ENCODE measurements at places on chromosomes 1 and 21.
A peak's percentile ranks its signal among the peaks of the same experiment; 100 is the strongest.

- peak; percentile 53 for DNase-seq
Measured at GRCh38 chr1:151728151-151729054, 7.1 kb downstream of the RIIAD1 start.

GRCh38 chr1:179079113-179079761 lies 2.6 kb upstream of the TOR3A start:
- DNase-seq: peak; percentile 78

DNA sequence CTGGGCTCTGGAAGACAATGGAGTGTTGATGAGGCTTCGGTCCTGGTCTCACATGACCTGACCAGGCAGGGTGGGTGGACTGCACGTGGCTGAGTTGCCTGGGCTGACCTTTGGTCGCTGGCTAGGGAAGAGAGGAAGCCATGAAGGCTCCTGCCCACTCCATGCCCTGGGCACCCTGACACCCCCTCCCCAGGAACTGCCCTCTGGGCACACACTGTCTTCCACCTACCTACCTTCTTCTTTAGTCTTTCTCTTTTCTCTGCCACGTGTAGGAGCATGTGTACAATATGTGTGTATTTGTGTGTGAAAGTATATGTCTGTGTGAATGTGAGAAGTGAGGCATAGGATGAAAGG lies 15.1 kb downstream of the POU3F1 start:
- no peak for DNase-seq

DNA sequence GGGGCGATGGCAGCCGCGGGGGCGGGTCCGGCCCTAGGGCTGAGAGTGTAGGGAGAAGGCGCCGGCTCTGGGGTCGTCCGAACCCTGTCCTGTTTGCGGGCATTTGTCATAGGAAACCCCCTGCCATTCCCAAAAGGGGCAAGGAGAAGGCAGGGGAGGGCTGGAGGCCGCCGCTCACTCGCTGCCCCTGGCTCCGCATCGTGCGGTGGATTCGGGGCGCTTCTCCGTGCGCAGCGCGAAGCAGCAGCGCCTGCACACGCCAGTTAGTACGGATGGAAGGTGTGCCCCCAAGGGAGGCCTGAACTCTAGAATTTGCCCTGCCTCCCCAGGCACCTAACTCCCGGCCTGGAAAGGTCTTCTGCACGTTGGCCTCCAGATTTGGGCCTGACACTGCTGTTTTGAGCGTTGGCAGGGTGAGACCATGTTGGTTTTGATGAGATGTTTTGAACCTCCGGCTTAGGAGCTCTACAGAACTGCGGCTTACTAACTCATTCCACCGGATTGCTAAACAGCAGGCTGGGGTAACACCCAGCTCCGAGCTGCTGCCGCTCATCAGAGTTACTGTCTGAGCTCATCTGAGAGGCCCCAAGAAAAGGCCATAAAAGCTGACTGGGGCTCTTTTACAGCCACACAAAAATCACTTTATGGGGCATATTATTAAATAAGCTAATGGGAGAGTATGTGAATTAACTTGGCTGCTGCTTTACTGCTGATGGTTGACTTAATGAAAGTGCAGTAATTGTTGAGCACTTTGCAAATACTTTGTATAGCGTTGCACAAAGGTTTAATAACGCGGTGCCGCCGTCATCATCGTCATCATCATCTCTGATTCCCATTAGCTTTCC lies 987 bp downstream of the GPR137B start:
- peak; percentile 48 for DNase-seq

- DNase-seq: no peak
Measured at GRCh38 chr1:93056649-93057048, 22.4 kb upstream of the MTF2 start.

GRCh38 chr1:15214527-15214926 lies 32.5 kb upstream of the FHAD1 start:
- DNase-seq: peak; percentile 73

GRCh38 chr1:214327514-214327913 lies 46.6 kb downstream of the SMYD2 start:
- DNase-seq: no peak

DNA sequence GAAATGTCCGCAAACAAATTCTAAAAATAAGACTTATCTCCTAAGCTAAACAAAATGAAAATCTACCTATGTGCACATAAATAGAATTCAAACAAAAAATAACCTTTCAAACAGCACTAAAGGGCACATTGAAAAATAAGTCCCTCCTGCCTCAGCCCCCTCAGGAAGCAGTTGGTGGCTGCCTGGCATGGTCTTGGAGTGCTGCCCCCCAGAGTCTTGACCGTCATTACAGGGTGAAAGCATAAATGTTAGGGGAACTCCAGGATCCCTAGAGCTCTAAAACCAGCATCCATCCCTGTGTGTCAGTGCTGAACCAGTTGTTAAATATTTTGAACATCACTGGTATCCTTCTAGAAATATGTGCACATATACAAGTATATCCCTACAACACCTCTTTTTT lies 6.5 kb upstream of the NPL start:
- DNase-seq: no peak

DNA sequence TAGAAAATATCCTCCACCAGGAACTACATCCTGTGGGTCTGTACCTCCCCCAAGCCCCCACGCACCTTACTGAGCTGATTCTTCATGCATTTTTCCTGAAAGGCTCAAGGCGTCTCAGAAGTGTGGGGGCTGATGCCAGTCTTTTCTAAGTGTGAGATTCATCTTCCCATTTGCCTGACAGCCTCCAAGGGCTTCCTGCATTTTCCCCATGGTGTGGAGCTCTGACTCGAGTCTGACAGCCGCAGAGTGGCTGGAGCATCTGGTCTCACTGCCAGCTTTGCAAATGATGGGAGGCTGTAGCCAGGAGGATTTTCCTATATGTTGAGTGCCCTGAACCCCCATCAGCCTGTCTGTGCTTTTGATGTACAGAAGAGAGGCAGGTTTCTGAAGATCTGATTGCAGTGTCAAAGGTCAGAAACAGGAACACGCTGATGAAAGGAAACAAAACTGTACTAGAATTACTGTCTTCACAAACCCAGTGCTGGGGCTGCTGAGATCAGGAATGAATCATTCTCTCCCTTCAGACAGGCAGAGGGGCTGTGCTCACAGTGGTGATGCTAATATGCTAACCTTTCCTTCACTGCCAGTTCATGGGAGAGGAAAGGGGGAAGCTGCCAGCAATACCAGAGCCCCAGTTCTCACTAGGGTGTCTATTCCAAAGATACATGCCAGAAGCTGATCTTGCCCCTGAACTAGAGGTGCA lies 201.5 kb upstream of the C1orf174 start:
- no peak for DNase-seq

DNA sequence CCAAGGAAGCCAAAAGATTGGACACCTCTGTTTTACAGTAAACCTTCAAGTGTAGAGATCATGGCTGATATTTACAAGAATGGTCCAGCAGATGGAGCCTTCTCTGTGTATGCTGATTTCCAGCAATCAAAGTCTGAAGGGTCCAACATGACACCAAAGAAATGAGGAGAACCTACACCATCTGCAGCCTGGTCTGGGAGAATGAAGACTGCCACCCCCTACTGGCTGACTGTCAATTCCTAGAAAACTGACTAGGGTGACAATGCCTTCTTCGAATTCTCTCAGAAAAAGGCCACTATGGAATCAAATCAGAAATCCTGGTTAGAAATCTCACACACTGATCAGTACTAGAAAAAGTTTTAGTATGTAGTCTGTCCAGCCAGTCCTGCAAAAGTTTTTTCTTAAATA lies 83.3 kb downstream of the CDC42BPA start:
- peak; percentile 73 for DNase-seq

DNA sequence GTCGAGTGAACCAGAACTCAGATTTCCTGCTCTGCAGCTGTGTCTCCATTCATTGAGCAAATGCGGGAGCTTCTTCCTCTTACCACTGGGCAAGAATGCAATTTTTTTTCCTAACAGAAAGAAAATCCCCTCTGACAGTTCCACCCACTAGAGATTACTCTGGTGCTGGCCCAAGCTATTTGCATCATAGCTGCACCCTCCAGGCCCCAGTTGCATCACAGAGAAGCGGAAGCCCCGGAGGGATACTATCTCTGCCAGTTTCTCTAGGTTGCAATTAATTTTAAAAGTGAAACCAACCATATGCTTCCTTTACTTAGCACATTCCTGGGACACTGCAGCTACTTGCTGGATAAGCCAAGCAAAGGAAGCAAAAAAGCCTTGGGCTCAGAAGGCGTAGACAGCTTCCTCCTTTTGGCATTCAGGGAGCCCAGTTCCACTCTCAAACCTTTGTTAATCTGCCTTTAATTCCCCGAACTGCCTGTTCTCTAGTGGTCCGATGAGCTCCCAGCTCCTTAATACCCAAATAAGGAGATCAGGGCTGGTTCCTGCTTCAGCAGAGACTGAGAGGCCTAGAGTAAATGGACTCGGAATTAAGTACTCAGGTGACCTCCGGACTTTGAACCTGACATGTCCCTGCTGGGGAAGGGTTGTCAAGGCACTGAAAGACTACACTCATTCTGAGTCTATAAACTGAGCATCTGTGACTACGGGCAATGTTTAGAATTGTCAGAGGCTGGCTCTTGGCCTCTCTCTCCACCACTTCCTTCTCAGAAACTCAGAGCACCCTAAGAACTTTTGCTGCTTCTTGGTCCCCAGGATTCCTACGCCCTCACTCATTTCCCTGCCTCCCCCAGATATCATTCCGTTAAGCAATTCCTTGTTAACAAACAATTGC lies 72.5 kb upstream of the TNFSF18 start:
- peak; percentile 85 for DNase-seq

DNA sequence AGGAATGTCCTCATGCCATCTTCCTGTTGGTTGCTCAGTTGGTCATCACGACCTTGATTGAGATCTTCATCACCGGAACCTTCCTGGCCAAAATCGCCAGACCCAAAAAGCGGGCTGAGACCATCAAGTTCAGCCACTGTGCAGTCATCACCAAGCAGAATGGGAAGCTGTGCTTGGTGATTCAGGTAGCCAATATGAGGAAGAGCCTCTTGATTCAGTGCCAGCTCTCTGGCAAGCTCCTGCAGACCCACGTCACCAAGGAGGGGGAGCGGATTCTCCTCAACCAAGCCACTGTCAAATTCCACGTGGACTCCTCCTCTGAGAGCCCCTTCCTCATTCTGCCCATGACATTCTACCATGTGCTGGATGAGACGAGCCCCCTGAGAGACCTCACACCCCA lies 42.9 kb downstream of the KCNJ15 start:
- DNase-seq: no peak

GRCh38 chr1:106876384-106876783 lies 180.1 kb upstream of the PRMT6 start:
- DNase-seq: no peak

- DNase-seq: no peak
Measured at GRCh38 chr1:230068621-230068873, 1.5 kb downstream of the GALNT2 start.

DNA sequence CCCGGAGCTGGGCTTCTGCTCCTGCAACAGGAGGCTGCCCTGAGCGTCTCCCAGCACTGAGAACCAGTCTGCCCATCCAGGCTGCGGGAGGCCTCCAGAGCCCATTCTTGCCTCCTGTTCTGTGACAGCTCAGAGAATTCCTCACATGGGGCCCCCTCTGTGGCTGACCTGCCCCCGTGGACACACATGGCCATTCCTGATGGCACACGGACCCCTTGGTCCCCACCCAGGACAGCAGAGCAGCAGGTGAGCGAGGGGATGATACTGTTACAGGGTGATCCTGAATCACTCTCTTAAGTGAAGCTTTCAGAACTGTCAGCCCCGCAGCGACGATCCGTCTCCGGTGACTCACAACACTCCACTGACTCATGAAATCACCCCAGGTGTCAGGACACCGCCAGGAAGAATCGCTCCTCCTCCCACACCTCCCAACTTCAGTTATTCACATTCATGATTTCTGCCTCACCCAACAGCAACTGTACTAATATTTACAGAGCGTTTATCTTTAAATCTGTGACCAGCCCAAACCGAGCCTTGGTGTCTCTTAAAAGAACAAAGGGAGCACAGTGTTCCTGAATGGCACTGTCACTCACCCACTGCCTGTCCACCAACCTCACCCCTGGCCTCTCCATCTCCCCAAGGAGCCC lies 22.5 kb downstream of the CHD5 start:
- DNase-seq: peak; percentile 60

DNA sequence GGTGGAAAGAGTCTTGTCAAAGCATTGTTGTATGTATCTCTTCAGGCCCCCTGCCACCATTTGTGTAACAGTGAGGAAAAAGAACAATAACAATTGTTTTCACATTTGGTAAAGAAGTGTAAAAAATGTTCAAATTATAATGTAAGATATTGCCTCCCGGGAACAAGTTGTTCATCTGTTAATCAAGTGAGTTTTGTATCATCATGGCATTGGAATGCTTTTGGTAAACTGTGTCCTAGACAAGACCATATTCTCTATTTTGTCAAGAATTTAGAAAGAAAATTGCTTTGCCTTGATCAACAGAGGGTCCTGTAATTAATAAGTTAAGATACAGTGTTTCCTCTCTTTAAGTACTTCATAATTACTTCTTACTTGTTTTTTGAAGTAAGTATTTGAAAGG lies 692.0 kb upstream of the NR5A2 start:
- DNase-seq: peak; percentile 22

- no peak for DNase-seq
Measured at GRCh38 chr1:214761030-214761429, 158.0 kb downstream of the CENPF start.

- DNase-seq: peak; percentile 56
Measured at GRCh38 chr1:6275826-6276782, 15.2 kb upstream of the GPR153 start.

DNA sequence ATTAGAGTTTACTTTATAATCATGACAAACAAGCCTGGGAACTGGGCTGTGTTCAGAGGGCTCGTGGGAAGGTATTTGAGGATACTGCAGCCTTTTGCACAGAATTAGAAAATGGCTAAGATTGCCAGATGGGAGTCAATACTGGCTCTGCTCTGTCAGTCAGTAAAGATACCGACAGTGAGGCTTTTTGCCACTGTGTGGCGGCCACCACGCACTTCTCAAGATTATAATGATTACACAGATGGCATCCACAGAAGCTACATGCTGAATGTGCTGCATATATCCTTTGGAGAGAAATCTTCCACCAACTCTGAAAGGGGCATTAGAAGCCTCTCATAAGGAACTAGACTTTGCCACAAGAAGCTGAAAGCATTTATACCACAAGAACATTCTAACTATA lies 213.4 kb upstream of the PTBP2 start:
- no peak for DNase-seq

- DNase-seq: peak; percentile 44
Measured at GRCh38 chr1:64733581-64734286, 11.1 kb upstream of the RAVER2 start.

Data from astrocyte of the spinal cord (primary cell).